Naive thymus-derived CD8-positive, alpha-beta T cell (primary cell): ENCODE measurements at places on chromosomes 5 and 9. TPM values are rescaled to one million over a fixed set of nuclear protein-coding genes. Genes with fewer than 3 reads are reported as not detected.

The SYNPO gene
- not detected for polyA plus RNA-seq

The PLAC8L1 gene
- not detected for polyA plus RNA-seq

The PRRC1 gene
- 39.6 TPM for polyA plus RNA-seq

The BRINP1 gene
- polyA plus RNA-seq = not detected

The CTSL gene
- polyA plus RNA-seq = 0.87 TPM

The PRRC2B gene
- 56.3 TPM for polyA plus RNA-seq

The GDA gene
- not detected for polyA plus RNA-seq

The IFNA16 gene
- polyA plus RNA-seq = not detected

The ZFP2 gene
- 0.43 TPM for polyA plus RNA-seq
